ENCODE measurements at places on chromosomes 1 and 21. TPM values are rescaled to one million over a fixed set of nuclear protein-coding genes. Genes with fewer than 3 reads are reported as not detected.

The ADGRL2 gene
- 4.6 TPM for total RNA-seq

- H3K4me1 ChIP-seq: no peaks in the 10 kb centered on the region
- H3K27me3 ChIP-seq: peaks cover 3% of the 10 kb centered on the region
- H3K27ac ChIP-seq: no peak overlapping the region
- H3K36me3 ChIP-seq: no peaks in the 10 kb centered on the region
Observed at GRCh38 chr1:50427086-50427817, 4.0 kb upstream of the DMRTA2 start.

The DIO1 gene
- 7.1 TPM for total RNA-seq

The MAP10 gene
- total RNA-seq: not detected

- no peaks in the 10 kb centered on the region for H3K27me3 ChIP-seq
- H3K27ac ChIP-seq: peak overlapping the region; percentile 8
- DNase-seq: no peak
- H3K4me1 ChIP-seq: peaks cover 4% of the 10 kb centered on the region
- H3K4me3 ChIP-seq: no peak overlapping the region
Observed at GRCh38 chr1:145688328-145688727, 18.8 kb downstream of the PDZK1 start.

DNA sequence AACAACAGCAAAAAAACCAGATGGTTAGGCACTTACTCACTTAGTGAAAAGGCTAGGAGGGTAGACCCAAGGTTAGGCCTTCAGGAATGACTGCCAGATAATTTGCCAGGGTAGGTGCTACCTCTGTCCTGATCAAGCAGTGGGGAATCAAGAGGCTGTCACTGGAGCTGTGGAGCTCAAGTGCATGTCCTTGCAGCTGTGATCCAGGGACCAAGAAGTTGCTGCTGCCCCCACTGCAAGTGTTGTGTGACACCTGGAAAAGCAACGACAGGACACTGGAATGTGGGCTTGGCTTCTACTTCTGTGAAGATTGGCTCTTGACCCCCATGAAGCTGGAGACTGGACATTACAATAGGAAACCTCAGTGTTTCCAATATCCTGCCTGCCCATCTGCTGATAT lies 72.1 kb downstream of the PEX14 start:
- H3K27ac ChIP-seq: no peak overlapping the region
- peaks cover 18% of the 10 kb centered on the region for H3K4me1 ChIP-seq
- H3K27me3 ChIP-seq: no peaks in the 10 kb centered on the region
- H3K36me3 ChIP-seq: no peaks in the 10 kb centered on the region

DNA sequence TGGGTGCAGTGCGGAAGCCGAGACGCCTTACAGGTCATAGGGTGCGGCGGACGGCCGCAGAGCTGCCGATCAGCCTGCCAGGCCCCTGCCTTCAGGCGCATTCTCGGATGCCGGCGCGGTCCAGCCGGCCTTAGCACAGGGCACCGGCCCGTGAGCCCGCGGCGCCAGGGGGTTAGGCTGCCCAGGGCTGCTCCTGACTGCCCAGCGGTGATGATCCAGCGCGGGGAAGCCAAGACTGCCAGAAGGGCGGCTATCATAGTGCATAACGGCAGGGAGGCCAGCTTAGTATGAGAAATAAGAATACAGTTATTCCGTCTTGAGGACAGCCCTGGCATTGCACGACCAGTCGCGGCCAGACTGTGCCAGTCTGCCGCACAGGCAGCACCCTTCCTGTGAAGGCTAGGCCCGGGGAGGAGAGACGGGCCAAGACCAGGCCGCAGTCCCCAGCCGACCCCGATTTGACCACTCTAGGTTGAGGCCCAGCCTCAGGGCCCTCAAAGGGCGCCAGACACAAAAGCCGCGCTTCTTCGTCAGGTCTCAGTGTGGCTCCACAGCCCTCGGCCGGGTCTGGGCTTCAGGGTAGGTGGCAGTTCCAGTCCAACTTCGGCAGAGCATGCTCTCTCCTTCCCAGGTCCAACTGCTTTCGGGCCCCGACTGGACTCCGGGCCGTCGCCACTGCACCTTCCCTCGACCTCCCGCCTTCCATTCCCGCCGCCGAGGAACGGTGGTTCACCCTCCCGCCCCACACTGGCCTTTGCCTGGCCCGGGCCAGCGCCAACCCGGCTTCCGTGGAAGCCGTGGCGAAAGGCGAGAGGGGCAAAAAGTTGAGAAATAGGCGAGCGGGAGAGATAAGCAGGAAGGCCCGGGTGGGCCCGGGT lies 829 bp downstream of the ALX3 start:
- H3K4me1 ChIP-seq: no peaks in the 10 kb centered on the region
- H3K36me3 ChIP-seq: no peaks in the 10 kb centered on the region
- no peak for DNase-seq
- H3K27me3 ChIP-seq: no peaks in the 10 kb centered on the region
- H3K27ac ChIP-seq: no peak overlapping the region
- no peak overlapping the region for H3K4me3 ChIP-seq

GRCh38 chr1:191984856-191985255 lies 173.4 kb upstream of the RGS18 start:
- no peak overlapping the region for H3K4me3 ChIP-seq
- H3K36me3 ChIP-seq: no peaks in the 10 kb centered on the region
- H3K27me3 ChIP-seq: no peaks in the 10 kb centered on the region
- no peak overlapping the region for H3K27ac ChIP-seq

The TAS1R3 gene
- total RNA-seq: 0.29 TPM

The CAMK2N1 gene
- total RNA-seq: 55.0 TPM

DNA sequence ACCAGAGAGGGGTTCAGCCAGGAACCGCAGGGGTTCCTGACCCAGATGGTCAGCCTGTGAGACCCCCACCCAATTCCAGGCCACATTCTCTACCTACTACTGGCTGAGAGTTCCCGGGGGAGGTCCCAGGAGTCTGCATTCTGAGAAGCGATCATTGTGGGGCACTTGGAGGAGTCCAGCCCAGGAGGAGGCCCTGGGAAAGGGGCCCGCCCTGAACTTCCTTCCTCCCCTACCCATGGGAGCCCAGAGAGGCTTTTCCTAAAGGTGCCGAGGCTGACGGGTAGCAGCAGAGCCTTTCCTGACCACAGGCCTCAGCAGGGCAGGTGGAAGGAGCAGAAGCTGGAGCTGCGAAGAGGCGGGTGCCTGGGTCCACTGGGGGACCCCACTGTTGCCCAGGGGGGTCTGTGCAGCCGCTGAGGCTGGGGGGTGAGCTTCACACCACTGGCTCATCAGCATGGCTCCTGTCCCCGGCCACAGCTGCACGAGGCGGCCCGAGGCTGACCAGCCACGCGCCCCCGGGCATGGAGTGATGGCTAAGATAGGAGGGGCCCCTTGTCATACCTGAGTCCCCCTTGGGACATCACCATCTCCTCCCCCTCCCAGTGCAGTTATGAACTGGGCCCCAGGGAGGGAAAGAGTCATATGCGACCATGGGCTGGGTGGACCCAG lies 127.7 kb downstream of the PRDM16 start:
- no peak for DNase-seq
- no peaks in the 10 kb centered on the region for H3K27me3 ChIP-seq
- H3K27ac ChIP-seq: no peak overlapping the region
- H3K4me1 ChIP-seq: peaks cover 8% of the 10 kb centered on the region
- no peaks in the 10 kb centered on the region for H3K36me3 ChIP-seq

GRCh38 chr1:25800703-25801377 lies 847 bp downstream of the SELENON start:
- DNase-seq: no peak
- peak overlapping the region; percentile 26 for H3K27ac ChIP-seq
- no peaks in the 10 kb centered on the region for H3K36me3 ChIP-seq
- H3K4me3 ChIP-seq: peak overlapping the region; percentile 59
- H3K27me3 ChIP-seq: no peaks in the 10 kb centered on the region

DNA sequence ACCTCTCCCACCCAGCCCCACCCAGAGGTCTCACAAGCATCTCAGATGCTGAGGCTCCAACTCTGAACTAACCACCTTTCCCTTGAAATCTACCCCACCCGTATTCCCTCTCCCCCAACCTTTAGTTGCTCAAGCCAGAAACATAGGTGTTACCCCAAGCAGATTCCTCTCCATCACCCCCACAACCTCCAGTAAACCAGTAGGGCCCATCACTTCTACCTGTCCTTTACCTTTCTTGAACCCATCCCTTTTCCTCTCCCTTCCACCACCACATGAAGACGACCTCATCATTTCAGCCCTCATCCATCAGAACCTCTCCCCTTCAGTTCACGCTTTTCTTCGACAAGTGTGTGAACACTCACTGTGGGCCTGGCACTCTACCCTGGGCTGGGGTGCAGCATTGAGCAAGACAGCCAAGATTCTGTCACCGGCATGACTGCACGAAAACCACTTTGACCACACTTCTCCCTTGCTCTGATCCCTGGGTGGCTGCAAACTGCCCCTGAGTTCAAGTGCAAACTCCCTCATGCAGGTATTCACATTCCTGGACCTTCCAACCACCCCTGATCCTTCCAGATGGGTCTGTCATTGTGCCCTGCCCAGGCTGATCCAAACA lies 65.5 kb upstream of the LAPTM5 start:
- no peaks in the 10 kb centered on the region for H3K36me3 ChIP-seq
- no peak for DNase-seq
- no peak overlapping the region for H3K4me3 ChIP-seq
- H3K27ac ChIP-seq: no peak overlapping the region
- H3K4me1 ChIP-seq: no peaks in the 10 kb centered on the region

- H3K27me3 ChIP-seq: no peaks in the 10 kb centered on the region
- no peak overlapping the region for H3K4me3 ChIP-seq
- H3K4me1 ChIP-seq: no peaks in the 10 kb centered on the region
- no peaks in the 10 kb centered on the region for H3K36me3 ChIP-seq
- DNase-seq: no peak
- no peak overlapping the region for H3K27ac ChIP-seq
Observed at GRCh38 chr1:248884632-248885295, 21.3 kb upstream of the PGBD2 start.

The C1QA gene
- total RNA-seq: not detected

DNA sequence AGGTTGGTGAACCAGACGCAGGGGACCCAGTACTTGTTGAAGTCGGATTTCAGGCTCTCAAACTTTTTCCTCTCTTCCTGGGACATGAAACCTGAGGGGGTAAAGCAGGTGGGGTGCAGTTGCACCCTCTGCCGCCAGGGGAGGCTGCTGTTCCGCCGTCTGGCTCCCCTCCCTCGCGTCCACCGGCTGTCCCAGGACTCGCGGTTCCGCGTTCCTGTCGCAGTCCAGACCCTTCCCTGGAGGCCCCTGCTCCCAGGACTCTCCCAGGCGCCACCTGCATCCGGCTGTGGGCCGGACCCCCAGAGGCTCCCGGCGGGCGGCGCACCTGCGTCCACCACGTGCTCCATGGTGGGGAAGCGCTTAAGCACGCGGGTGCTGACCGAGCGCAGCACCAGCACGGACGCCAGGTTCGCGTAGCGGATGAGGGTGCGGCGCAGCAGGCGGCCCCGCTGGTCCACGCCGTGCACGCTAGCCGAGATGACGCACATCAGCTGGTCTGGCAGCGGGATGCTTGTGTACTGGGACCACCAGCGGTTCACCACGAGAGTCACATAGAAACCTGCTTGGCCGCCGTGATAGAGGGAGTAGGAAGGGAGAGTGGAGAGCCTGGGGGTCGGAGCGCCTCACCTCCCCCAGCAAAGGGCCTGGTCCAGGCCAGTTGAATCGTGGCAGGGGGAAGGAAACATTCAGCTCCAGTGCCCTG lies 1.7 kb downstream of the BEST4 start:
- no peak overlapping the region for H3K27ac ChIP-seq
- H3K27me3 ChIP-seq: no peaks in the 10 kb centered on the region
- H3K4me1 ChIP-seq: no peaks in the 10 kb centered on the region
- peak; percentile 49 for DNase-seq
- no peaks in the 10 kb centered on the region for H3K36me3 ChIP-seq
- no peak overlapping the region for H3K4me3 ChIP-seq
